GM10248 (cell line): ENCODE measurements at places on chromosomes 6 and 20.

GRCh38 chr20:22586645-22587310, 2.4 kb upstream of the FOXA2 start:
- DNase-seq = peak; percentile 63

DNA sequence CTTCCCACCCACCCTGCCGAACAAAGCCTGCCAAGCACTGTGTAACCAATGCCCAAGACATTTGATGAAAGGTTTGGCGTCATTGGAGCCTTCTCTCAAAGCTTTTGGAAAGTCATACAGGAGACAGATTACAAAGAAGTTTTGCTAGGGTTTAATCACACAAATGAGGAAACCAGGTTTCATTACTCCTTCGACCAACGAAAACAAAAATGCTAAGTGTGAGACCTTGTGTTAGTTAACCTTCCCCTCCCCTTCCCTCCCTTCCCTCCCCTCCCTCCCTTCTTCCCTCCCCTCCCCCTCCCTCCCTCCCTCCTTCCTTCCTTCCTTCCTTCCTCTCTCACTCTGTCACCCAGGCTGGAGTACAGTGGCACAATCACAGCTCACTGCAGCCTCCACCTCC, 96.1 kb upstream of the CD83 start:
- DNase-seq = no peak

DNA sequence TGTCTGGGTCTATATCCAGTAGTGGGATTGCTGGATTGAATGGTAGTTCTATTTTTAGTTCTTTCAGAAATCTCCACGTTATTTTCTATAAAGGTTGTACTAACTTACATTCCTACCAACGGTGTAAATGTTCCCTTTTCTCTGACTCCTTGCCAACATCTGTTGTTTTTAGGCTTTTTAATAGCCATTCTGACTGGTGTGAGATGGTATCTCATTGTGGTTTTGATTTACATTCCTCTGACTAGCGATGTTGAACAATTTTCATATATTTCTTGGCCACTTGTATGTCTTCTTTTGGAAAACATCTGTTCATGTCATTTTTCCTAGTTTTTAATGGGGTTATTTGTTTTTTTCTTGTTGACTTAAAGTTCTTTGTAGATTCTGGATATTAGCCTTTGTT, 99.3 kb downstream of the BMP2 start:
- DNase-seq = no peak

DNA sequence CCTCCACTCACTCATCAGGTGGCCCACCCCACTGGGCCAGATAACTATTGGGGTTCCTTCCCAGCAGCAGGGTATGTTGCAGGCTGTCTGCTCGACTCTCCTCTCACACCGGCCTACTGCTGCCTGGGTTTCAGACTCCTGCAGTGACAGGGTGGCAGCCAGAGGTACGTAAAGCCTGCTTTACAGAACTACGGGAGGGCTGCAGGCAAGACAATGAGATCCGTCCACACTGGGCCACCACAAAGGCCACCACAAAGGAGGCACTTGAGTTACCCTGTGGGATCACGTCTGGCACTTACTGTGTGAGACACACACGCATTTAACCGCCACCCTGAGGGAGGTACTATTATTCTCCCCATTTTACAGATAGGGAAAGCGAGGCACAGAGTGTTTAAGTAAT, 78.5 kb downstream of the NFATC2 start:
- no peak for DNase-seq
